Endothelial cell of umbilical vein (primary cell): ENCODE measurements at places on chromosomes 7 and 10.

- DNase-seq = no peak
Measured at GRCh38 chr7:95454438-95455045, 19.7 kb upstream of the PON2 start.

DNA sequence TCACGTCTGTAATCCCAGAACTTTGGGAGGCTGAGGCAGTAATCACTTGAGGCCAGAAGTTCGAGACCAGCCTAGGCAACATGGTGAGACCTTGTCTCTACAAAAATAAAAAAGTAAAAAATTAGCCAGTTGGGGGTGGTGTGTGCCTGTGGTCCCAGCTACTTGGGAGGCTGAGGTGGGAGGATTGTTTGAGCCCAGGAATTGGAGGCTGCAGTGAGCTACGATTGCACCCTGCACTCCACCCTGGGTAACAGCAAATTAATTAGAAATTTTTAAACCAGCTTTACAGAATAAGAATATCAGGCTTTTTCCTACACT lies 136.0 kb downstream of the EPC1 start:
- DNase-seq = no peak

- DNase-seq = no peak
Measured at GRCh38 chr10:76968483-76968882, 669.1 kb downstream of the KCNMA1 start.

DNA sequence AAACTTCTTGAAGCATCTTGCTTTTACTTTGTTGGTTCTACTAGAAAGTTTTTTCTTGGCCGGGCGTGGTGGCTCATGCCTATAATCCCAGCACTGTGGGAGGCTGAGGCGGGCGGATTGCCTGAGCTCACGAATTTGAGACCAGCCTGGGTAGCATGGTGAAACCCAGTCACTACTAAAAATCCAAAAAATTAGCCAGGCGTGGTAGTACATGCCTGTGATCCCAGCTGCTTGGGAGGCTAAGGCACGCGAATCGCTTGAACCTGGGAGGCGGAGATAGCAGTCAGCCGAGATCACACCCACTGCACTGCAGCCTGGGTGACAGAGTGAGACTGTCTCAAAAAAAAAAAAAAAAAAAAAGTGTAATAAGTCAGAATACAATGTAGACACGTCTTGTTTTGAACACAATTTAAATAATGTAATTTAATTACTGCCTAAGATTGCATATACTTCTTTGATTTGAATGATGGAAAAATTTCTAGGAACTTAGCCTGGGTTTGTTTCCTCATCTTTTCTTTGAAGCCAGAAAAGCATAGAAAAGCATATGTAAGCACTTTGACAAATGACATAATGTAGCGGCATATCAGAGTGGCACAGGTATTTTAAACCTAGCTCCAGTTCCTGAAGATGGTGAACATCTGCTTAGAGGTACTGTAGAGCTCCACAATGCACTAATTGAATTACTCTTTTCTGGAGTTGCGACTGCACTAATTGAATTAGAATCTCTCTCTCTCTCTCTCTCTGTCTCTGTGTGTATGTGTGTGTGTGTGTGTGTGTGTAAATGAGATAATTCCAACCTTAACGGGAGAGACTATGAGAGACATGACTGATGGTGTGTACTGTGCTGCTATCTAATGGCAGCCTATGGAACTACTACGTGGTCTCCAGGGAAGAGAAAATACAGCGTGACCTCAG lies 87.8 kb downstream of the BTRC start:
- peak; percentile 70 for DNase-seq

DNA sequence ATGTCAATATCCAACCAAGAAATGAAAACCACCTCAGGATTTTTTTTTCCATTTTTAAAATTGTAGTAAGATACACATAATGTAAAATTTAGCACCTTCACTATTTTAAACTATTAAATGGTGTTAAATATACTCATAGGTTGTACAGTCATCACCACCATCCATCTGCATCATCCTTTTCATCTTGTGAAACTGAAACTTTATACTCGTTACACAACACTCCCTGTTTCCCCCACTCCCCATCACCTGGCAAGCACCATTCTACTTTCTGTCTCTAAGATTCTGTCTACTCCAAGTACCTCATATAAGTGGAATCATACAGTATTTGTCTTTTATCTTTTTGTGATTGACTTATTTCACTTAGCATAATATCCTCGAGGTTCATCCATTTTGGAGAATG lies 335.2 kb upstream of the NPSR1 start:
- no peak for DNase-seq

- no peak for DNase-seq
Measured at GRCh38 chr7:46178661-46179060, 257.6 kb upstream of the IGFBP3 start.

- no peak for DNase-seq
Measured at GRCh38 chr10:2202401-2202800, 465.1 kb upstream of the ADARB2 start.

GRCh38 chr10:97601268-97602215 lies 12.0 kb downstream of the C10orf62 start:
- no peak for DNase-seq

GRCh38 chr7:46993396-46993795 lies 588.5 kb downstream of the TNS3 start:
- no peak for DNase-seq

GRCh38 chr10:109029870-109030269 lies 893.4 kb downstream of the XPNPEP1 start:
- no peak for DNase-seq

- DNase-seq = no peak
Measured at GRCh38 chr7:2256306-2257045, 14.4 kb downstream of the NUDT1 start.

DNA sequence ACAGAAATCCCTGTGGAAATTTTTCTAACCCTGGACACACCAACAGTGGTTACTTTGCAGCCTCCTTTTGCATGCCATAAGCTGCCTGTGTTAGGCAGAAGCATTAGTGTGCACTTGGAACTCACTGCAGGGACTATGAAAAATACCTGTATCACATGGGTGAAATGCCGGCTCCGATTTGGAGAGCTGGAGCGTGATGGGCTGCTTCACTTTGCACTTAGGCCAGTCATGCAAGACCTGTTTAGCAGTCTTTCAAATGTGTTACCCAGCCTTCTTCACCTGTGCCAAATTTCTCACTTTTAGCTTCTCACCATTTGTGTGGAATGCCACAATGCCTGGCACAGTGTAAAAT lies 11.3 kb downstream of the NCOA4 start:
- peak; percentile 13 for DNase-seq

GRCh38 chr10:18625886-18626285 lies 25.5 kb downstream of the NSUN6 start:
- no peak for DNase-seq

DNA sequence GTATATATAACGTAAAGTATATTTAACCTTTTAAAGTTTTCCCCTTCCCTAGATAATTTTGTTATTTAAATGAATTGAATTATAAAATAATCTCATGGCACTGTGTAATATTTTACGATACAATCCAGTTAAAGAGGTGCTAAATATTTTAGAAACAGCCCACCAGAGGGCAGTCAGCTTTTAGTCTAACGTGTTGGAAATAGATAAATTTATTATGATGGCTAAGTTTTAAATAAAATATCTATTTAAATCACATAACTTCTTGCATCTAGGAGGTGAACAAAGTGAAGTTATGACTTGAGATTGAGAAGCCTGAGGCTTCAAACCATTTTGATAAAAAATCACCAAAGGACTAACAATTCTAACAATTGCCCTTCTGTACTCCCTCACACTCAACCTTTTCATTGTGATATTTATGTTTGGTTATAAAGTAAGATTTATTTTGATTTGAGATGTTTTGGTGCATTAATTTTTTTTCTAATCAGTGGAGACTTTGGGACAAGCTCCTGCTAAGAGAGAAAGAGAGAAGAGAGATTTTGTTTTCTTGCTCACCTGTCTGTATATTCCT lies 171.5 kb upstream of the SP4 start:
- DNase-seq = peak; percentile 62

DNA sequence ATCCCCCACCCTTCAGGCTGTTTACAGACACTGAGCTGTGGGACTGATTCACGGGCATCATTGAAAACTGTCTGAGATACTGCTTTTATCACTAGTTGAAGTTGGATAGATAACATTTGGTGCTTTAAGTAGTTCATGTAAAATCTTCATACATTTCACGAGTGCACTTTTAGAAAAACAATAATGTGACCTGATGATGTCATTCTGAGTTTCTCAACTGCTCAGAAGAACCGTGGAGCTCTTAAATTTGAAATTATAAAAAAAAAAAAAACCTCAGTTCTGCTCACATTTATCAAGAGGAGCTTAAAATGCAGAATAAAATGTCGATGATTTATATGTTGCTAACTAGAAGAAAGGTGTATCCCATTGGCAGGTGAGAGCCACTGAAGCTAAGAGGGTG lies 81.5 kb downstream of the GALNT11 start:
- DNase-seq = no peak

DNA sequence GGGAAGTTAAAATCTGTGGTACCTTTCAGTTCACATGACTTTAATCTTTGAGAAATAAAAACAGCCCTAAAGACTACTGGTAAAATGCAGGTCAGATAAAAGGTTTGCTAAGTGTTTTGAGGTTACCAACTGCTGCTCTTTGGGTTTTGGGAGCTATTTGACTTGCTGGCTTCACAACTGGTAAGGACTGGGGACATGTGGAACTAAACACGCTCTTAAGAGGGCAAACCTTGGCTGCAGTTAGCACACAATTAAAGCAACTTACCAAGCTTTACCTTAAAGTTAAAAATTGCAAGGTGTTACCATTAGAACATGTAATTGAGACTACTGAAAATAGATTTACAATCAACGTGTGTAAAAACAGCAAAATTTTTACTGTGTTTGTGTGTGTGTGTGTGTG lies 220.2 kb downstream of the PHF14 start:
- no peak for DNase-seq

GRCh38 chr10:80186364-80187012 lies 18.8 kb downstream of the ANXA11 start:
- DNase-seq = no peak

- no peak for DNase-seq
Measured at GRCh38 chr7:124775422-124775821, 9.8 kb upstream of the GPR37 start.

DNA sequence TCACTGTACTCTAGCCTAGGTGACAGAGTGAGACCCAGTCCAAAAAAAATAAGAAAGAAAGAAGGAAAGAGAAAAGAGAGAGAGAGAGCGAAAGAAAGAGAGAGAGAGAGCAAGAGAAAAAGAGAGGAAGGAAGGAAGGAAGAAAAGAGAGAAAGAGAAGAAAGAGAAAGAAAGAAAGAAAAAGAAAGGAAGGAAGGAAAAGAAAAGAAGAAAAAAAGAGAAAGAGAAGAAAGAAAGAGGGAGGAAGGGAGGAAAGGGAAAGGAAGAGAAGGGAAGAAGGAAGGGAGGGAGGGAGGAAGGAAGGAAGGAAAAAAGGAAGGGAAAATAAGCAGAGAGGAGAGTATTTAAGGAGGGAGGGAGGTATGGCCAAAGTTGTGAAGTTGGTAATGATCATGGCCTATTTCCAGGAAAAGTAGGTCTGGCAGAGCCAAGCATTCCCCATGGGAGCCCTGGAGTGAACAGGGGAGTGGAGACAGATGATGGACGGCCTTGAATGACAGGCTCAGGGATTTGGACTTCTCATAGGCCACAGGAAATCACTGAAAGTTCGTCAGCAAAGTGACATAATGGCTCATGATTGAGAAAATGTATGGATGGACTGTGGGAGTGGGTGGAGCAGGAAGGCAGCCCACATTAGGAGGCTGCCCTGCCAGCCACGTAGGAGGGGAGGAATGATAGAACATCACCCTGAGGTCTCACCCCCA lies 44.8 kb upstream of the CUX1 start:
- no peak for DNase-seq

DNA sequence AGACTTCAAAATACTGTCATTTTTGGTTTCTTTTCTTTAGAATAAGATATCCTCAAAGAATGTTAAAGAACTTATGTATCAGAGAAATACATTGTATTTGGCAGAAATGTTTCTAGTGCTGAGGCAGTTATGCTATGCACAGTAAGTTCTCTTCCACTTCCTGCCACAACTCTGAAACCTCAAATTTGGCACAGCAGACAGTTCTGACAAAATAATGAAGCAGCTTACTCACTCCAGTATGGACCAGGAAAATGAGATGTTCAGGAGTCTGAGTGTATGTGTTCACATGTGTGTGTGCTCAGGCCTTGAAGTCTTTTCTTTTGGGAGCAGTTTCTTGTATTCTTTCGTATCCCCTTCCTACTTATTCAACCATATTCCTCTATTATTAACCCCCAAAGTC lies 197.0 kb upstream of the AGK start:
- DNase-seq = peak; percentile 66

GRCh38 chr7:46755120-46756034 lies 826.5 kb downstream of the TNS3 start:
- DNase-seq = peak; percentile 34

DNA sequence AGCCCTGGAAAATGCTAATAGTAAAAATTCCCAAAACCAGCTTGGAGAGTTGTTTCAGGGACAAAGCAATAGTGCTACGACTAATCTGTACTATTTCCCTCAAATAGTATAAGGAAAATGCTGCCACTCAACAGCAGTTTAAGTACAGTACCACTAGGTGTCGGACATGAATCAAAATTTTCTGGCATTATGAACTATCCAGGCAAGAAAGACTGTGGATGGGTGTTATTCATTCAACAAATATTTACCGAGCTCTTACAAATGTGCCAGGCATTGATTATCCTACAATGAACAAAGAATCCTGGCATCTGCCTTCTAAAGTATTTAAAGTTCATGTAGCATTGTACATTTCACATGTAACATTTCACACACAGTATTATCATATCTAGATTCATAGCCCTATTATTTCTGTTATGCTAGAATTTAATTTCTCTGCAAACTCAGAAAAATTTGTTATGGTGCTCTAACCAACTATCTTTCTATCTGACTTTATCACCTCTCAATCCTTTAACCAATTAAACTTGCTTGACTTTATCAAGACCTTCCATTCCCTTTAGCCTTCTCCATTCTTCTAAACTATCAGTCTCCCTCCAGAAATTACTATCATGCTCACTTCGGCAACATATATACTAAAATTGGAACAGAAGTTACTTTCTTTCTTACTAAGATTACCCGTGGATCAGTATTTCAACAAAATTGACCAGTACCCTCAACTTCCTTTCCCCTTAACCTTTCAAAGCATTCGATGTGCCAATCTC lies 80.6 kb downstream of the ARHGAP21 start:
- peak; percentile 78 for DNase-seq

DNA sequence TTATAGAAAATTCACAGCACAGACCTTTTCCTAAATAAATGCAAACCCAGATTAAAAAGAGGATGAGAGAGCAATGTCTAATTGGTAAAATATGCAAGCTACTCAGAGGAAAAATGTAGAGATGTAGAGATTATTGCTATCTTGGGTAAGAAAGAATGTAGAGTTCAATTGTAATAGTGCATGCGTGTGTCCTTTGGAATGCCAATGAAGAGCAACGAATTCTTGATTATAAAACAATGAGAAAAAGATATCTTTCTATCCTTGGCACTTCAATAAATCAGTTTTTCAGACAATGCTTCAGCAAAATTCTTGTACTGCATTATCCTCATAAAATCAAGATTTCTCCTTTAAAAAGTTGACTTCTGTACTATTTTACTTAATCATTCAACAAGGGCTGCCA lies 50.9 kb downstream of the SEMA3D start:
- peak; percentile 66 for DNase-seq

DNA sequence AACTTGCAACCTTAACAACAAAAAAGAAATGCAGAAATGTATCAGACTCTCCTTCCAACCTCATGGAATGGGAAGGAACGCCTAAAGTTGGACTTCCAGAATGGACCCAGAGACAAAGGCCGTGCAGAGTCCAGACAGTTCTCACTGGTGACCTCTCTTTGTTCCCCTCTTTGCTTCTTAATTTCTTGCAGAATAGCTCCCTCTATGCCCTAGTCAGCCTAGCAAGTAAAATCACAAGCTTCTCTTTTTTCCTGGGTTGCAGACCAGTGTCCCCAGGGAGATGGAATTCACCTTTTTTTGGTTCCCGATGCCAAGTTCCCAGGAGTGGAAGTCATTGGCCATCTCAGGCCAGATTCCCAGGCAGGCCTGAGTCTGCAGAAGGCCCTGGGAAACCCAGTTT lies 278.0 kb downstream of the CCSER2 start:
- DNase-seq = no peak
